ENCODE measurements at places on chromosomes 2 and 18.
A peak's percentile ranks its signal among the peaks of the same experiment; 100 is the strongest.

DNA sequence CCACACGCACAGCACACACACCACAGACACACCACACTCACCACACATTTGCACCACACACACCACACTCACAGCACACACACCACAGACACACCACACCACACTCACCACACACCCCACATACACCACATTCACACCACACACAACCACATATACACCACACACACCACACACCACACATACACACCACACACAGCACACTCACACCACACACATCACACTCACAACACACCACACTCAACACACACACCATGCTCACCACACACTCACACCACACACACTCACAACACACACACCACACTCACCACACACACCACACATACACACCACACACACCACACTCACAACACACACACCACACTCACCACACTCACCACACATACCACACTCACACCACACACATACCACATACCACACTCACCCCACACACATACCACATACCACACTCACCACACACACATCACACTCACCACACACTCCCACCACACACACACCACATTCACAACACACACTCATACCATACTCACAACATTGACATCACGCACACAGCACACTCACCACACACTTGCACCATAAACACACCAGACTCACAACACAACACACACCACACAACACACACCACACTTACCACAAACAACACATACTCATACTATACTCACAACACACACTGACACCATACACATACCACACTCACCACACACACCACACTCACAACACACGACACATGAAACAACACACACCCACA is 60.0 kb downstream of the SDC1 start:
- no peak for DNase-seq

DNA sequence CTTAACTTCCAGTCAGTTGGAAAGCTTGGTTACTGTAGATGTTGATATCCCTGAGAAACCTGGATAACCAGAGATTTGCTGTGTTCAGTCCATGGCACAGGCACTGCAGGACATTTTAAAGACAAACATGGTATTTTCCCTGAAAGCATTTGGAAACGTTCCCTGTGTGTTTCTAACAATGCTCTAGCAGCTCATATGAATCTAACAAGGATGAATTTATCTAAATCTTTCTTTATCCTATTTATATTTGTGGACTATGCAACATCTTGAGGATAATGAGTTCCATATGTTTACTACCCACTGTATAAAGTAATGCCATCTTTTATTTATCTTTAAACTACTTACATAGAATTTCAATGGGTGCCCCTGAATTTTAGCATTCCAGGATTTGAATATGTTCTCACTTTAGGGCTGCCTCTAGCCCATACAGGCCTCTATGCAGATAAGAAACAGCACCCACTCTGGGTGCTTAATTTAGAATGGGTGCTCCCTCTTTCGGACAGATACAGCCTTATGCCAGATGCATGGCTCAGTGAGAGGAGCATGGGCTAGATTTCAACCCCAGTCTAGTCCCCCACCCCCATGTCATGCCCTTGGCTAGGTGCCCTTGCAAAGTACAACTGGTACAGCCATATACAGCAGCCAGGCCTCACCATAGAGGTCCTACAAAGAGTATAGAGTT is 50.6 kb upstream of the NEMP2 start:
- no peak for DNase-seq

DNA sequence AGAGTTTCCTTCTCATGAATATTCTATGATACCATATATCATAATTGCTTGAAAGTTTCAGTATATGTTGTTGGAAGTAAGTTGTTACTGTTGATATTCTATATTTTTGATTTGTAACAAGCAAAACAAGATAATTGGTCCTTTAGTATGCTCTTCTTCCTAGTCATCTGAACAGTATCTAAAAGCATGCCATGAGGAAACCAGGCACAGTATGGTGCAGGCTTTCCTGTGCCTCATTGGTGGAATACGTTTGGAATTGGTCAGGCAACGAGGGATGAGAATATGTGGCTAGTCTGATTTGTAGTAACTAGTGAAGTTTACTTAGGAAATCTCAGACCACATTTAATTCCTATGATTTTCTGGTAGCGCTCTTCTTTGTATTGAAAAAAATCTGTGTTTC is 22.8 kb downstream of the ASXL3 start:
- no peak for DNase-seq

- DNase-seq, result peak; percentile 80
Observed at GRCh38 chr2:227817850-227818674, 4.4 kb downstream of the CCL20 start.

- DNase-seq, result no peak
Observed at GRCh38 chr2:24182507-24182906, 7.7 kb downstream of the FAM228A start.

- no peak for DNase-seq
Observed at GRCh38 chr2:10864861-10865636, 46.7 kb upstream of the KCNF1 start.

DNA sequence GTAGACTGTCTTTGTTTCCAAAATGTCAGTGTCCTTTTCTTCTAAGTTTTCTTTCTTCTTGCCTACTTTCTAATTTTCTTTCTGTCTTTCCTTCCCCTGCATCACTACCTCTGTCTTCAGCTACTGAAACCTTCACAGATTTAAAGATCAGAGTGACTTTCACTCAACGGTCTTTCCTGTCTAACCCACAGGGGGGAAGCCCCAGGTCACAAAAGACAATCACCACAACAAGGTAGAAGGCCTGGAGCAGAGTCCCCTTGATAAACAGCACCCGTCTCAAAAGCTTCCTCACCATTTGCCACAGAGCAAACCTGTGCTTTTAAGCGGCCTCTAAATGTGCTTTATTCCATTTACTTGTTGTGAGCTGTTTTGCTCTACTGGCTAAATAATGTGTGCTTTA is 665.4 kb downstream of the BCL11A start:
- DNase-seq, result peak; percentile 14

DNA sequence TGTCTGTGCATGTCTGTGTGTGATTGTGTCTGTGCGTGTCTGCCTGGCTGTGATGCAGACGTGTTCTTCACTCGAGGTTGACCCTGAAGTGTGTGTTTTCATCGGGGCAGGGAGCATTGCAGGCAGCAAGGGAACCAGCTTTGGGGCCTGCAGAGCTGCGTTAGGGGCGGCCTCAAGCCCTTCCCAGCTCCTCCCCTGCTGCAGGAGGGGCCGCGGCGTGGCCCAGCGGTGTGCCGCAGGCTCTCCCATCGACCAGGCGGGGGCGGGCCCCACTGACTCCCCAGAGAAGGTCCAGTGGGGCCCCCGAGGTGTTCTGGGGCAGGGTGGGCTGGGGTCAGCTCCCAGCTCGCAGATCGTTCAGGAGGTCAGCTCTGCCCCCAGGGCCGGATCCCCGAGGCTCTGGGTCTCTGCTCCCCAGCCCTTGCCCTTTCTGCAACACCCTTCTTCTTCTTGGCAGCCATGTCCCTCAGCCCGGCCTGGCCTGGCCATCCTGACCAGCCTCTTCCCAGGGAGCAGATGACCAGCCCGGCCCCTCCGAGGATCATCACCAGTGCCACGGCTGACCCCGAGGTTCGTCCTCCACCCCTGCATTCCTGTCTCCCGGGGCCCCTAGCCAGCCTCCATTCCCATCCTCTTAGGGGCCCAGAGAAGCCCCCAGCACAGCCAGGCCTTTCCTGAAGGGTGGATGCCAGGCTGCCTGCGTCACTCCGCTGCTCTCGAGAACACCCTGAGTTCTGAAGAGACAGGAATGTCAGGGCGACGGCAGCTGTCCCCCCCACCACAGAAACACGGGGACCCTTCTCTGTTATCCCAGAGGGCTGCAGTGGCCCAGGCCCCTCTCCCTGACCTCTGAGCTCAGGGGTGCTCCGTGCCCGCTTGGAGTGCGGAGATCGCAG is 11.1 kb upstream of the KLHL30 start:
- no peak for DNase-seq

DNA sequence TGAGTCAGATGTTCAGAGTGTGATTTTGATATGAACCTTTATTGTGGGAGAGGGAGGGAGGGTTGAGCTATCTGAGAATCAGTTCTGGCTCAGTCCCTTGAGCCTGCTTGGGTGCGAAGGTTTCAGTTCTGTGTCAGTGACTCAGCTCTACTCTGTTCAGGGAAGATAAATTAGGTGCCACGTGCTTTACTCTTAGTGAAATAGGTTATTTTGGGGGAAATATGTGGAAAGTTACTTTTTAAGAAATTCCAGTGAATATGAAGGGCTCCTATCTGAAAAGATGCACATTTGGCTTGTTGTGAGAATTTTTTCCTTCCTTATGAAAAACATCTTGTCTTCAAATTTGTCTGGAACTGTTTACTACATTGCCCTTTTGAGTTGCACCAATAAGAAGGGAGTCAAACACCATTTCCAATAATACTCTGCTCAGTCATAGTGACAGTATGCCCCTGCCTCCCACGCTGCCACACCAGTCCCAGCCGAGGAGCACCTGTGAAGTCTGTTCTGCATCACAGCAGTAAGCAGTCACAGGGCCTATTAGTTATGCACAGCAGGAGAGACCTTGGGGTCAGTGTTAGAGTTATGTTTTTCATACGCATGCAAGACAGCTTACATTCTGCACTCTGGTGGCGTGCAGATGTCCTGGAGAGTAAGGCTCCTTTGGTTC is 32.8 kb upstream of the DNAH7 start:
- peak; percentile 49 for DNase-seq

DNA sequence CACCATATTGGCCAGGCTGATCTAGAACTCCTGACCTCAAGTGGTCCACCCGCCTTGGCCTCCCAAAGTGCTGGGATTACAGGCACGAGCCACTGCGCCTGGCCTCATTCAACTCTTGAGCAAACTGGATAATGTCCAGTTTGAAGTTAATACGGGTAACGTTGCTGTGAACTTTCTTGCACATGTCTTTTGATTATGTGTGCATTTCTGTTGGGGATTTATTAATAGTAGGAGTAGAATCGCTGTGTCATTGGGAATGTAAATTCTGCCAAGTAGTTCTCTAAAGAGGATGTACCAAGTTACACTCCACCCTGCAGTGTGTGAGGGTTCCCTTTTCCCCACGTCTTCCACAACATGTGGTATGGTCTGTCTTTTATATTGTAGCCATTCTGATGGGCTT is 6.2 kb downstream of the IMPA2 start:
- no peak for DNase-seq

DNA sequence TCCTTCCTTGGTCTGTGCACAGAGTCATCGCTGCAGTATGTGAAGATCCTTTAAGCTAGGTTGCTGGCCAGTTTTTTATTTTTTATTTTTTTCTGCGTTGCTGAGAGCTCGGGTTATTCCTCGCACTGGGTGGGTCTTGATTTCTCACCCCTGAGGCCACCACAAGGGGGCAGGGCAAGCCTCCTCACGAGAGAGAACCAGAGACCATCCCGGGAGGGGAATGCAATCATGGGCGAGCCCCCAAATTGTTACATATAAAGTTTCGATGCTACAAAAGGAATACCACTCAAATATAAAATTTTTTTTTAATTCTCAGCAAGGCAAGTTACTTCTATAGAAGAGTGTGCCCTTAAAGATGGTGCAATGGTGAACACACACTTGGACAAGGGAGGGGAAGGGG is 24.9 kb downstream of the HTR2B start:
- DNase-seq, result no peak

GRCh38 chr2:149536649-149537048 is 50.9 kb downstream of the MMADHC start:
- no peak for DNase-seq

- no peak for DNase-seq
Observed at GRCh38 chr18:35933982-35934381, 38.5 kb upstream of the RMP24 start.

DNA sequence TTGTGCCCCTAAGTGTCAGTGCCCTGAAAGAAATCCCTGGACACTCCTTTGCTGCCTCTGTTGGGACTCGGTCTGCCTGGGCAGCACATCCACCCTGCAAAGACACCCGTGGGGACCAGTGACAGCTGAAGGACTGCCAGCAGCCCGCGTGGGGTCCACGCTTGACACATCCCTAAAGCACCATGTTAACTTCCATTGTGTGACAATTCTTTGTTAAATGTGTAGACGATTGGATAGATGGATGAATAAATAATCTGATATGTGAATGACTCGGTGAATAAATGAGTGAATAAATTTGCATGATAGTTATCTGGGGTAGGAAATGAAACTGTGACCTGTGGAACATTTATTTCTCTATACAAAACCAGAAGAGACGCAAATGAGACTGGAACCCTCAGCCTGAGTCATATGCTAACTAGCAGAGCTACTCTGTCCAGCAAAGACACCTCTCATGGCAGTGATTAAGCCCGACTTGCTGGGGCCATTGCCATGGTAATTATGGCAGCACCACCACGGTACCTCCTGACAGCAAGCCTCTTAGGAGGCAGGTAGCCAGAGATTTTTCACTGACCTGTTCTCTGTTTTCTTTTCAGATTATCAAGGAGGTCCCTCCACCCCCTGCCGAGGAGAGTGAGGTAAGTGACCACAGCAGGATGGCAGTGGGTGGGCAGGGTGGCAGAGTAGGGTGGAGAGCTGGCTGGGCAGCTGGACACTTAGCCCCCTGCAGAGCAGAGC is 156.8 kb downstream of the ANTXR1 start:
- no peak for DNase-seq

- no peak for DNase-seq
Observed at GRCh38 chr2:50478362-50478761, 553.6 kb downstream of the NRXN1 start.

GRCh38 chr2:126686841-126687485 is 31.0 kb downstream of the GYPC start:
- no peak for DNase-seq

DNA sequence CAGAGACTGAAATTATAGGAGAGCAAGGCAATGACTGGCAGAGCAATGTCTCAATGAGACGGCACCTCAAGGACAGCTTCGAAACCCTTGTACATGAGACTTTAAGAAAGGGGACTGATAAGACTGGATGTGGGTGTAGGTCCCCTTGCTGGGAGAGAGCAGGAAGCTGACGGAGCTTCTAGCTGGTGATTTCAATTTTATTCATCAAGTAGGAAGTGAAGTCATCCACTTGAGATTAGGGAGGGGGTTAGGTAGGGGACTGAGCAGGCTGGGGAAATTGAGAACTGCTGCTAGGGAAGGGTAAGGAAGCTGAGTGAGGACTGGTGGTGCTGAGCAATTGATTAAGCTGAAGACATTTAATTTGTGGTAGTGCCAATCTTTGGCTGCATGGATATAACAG is 99.5 kb upstream of the ITGB6 start:
- no peak for DNase-seq

DNA sequence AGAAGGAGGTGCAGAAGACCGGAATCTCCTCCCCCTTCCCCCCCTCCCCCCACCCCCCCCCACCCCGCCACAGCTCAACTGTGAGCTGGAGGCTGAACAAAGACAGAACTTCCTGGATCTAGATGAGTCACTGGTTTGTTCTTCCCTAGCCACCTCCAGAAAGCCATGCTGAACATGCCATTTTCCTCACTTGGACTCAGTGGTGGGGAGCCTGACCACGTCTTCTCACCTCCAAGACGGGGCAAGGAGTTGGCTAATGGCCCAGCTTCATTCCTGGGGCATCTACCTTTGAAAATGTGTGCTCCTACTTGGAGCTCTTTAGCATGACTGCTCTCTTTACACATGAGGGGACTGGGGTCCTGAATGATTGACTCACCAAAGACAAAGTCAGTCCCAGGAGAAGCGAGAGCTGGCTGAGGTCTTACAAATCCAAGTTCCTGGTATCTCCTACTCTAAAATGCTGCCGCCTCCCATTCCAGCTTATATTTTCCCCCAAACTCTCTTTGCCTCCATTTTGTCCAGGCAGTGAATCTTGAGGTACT is 22.6 kb upstream of the FZD5 start:
- no peak for DNase-seq

GRCh38 chr18:69215161-69215560 is 185.5 kb upstream of the DOK6 start:
- no peak for DNase-seq

- no peak for DNase-seq
Observed at GRCh38 chr2:234404957-234405356, 91.9 kb downstream of the ARL4C start.

- no peak for DNase-seq
Observed at GRCh38 chr2:226333388-226333787, 466.2 kb downstream of the IRS1 start.
